ENCODE measurements at places on chromosomes 13 and 19. TPM values are rescaled to one million over a fixed set of nuclear protein-coding genes. Genes with fewer than 3 reads are reported as not detected.

- DNase-seq, result no peak
Measured at GRCh38 chr19:40932008-40932959, 50.3 kb upstream of the CYP2A7 start.

- no peak for DNase-seq
Measured at GRCh38 chr13:106052200-106052767, 483.2 kb downstream of the EFNB2 start.

YIPF2 gene
- total RNA-seq, result 23.0 TPM

DNA sequence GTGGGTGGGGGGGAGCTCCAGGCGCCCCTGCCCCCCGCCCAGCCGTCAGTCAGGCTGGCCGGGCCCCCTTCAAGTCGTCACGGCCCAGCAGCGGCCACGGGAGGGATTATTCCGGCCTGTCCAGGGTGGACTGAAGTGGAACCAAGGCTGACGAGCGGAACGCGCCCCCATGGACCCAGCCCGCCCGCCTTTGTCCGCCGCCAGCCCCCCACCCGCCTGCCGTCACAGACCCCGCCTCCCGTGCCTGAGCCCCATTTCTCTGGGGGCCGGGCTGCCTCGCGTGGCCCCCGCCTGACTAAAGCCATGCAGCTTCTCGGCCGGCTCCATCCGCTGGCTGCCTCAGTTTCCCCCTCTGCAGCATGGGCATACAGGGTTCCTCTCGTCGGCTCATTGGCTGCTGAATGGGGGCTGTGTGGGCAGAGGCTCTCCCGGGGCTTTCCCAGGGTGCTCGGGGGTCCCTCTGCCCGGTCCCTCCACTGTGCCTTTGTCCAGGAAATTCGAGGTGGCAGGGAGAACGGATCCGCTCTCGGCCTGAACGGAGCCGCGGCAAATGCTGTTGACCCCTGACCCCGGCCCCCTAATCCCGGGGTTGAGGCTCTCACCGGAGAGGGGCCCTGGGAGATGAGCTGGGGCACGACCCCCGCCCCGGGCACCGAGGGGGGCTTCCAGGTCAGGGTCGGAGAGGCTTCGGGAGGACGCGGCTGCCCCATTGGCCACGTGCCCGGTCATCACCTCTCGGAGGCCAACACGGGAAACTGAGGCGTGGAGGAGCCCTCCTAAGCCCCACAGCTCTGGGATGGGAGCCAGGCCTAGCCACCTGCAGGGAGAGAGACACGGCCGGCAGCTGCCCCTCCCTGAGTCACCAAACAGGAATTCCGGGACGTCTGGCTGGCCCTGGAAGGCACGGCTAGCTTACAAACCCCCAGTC, 27.4 kb downstream of the EFNA2 start:
- DNase-seq, result no peak

SBK3 gene
- not detected for total RNA-seq

DNA sequence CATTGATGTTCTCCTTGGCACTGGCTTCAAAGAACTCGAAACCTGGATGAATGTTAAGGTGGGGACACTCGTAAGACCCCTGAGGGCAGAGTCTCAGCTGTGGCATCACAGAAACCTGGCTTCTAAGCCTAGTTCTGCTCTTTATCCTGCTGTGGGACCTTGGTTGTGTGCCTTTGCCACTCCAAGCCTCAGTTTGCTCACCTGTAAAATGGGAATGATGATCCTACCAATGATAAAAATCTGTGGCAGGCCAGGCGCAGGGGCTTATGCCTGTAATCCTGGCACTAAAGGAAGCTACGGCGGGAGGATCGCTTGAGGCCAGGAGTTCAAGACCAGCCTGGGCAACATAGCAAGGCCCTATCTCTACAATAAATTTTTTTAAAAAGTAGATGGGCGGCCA, 13.9 kb downstream of the RAB3D start:
- no peak for DNase-seq
